ENCODE measurements at places on chromosomes 11 and 22.

DNA sequence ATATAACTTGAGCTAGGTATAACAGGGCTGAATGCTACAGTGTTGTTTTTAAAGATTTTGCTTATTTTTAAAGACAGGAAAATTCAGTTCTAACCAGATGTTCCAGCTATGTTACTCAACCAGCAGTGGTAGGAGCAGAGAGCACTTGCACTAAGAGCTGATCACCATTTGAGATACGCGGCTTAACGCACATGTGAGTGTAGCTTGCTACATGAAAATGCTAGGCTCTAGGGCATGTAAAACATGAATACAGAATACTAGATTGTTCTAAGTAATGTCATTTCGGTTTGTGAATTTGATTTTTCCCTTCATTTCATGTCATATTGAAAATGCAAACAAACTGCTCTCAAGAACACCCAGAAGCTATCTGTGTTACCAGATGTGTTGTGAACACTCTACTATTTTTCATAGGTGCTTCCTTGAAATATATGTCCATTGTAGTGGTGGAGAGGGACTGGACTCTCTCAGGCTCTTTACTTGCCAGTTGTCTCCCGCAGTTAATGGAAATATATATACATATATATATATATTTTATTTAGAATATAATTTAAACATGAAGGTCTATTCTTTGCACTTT, 10.8 kb upstream of the TECTA start:
- H3K4me1 ChIP-seq = no peaks in the 10 kb centered on the region
- H3K4me3 ChIP-seq = no peak overlapping the region
- no peak for DNase-seq

- no peak overlapping the region for H3K27ac ChIP-seq
- H3K4me3 ChIP-seq = no peak overlapping the region
- DNase-seq = no peak
- no peaks in the 10 kb centered on the region for H3K4me1 ChIP-seq
Measured at GRCh38 chr11:130908770-130909625, 7.3 kb downstream of the SNX19 start.

DNA sequence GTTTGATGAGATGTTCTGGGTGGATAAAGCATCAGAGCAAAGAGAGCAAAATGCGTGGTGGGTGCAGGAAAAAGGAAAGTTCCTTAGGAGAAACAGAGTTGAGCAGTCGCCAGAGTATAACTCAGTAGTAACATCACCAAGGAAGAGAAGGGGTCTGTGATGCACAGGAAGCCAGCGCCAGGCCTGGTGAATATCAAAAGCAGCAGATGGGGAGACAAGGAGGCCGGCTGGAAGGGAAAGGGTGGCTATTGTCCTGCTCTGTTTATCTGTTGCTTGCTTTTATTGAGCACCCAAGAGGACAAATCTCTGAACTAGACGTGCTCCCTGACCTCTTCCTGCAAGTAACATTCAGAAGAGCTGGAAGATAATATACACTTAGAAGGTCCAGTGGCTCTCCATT, 52.7 kb upstream of the GRAMD1B start:
- DNase-seq = no peak
- no peaks in the 10 kb centered on the region for H3K36me3 ChIP-seq
- H3K27me3 ChIP-seq = peaks cover 3% of the 10 kb centered on the region
- H3K27ac ChIP-seq = no peak overlapping the region

DNA sequence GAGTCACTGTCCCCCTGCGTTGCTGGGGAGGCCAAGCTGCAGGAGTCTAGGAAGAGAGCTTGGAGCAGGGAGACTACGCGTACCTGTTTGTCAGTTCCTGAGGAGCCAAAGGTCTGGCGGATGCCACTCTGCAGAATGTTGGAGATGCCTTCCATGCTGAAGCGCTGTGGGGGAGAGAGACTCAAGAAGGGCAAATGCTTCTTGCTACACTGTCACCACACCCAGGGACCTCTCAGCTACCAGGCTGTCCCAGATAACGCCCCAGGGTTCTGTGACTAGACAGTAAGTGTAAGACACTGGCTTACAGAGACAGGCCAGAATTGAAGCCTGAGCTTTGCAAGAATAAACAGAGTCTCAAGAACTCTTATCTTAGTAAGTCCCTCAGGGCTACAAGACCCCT, 42.0 kb downstream of the FEZ1 start:
- no peak overlapping the region for H3K4me3 ChIP-seq
- no peaks in the 10 kb centered on the region for H3K36me3 ChIP-seq
- no peaks in the 10 kb centered on the region for H3K4me1 ChIP-seq
- no peak overlapping the region for H3K27ac ChIP-seq

- no peaks in the 10 kb centered on the region for H3K36me3 ChIP-seq
- H3K4me1 ChIP-seq = no peaks in the 10 kb centered on the region
- H3K27ac ChIP-seq = no peak overlapping the region
- no peak overlapping the region for H3K4me3 ChIP-seq
Measured at GRCh38 chr11:106399076-106399511, 321.6 kb downstream of the AASDHPPT start.

- peak overlapping the region; percentile 94 for H3K27ac ChIP-seq
- H3K36me3 ChIP-seq = no peaks in the 10 kb centered on the region
- DNase-seq = no peak
- H3K4me1 ChIP-seq = peaks cover 26% of the 10 kb centered on the region
- H3K4me3 ChIP-seq = peak overlapping the region; percentile 79
Measured at GRCh38 chr22:20999350-21000206, 2.3 kb downstream of the THAP7 start.

DNA sequence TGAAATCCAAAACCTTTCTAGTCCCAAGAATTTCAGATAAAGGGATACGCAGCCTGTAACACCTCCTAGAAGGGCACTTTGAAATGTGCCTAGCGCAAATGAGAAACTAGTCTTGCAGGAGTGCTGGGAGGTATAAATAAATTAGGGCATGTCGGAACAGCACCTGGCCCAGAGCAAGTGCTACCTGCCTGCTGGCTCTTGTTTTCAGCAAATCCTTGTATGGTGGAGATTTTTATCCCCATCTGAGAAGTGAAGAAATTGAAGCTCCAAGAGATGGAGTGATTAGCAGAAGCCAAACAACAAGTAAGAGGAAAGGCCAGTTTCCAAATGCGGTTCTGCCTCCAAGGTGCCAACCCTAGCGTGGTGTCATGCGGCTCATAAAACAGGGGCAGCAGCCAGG, 36.7 kb upstream of the TFIP11 start:
- DNase-seq = no peak
- H3K36me3 ChIP-seq = no peaks in the 10 kb centered on the region
- no peak overlapping the region for H3K4me3 ChIP-seq
- H3K27ac ChIP-seq = no peak overlapping the region

GRCh38 chr11:117814204-117814765, 10.3 kb downstream of the FXYD2 start:
- H3K4me1 ChIP-seq = peaks cover 39% of the 10 kb centered on the region
- DNase-seq = no peak
- H3K27ac ChIP-seq = peak overlapping the region; percentile 60
- no peaks in the 10 kb centered on the region for H3K36me3 ChIP-seq

DNA sequence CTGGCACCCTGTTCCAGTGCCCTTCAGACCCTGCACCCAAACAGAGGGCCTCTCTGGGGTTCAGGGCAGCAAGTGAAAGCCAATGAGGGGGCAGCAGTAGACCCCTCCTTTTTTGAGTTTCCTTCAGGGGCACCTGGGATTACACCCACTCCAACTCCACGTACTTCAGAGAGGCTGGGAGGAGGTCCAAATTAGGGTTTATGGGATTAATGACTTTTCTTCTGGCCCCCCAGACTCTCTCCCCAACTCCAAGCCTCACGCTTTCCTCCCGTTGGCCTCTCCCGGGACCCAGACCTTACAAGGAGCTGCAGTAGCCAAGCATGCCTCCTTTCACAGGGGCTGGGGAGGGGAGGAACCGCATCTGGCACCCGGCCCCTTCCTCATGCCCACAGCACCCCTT, 101.7 kb downstream of the NECTIN1 start:
- H3K27me3 ChIP-seq = no peaks in the 10 kb centered on the region
- no peaks in the 10 kb centered on the region for H3K36me3 ChIP-seq
- H3K4me1 ChIP-seq = no peaks in the 10 kb centered on the region
- no peak overlapping the region for H3K4me3 ChIP-seq
- DNase-seq = no peak

DNA sequence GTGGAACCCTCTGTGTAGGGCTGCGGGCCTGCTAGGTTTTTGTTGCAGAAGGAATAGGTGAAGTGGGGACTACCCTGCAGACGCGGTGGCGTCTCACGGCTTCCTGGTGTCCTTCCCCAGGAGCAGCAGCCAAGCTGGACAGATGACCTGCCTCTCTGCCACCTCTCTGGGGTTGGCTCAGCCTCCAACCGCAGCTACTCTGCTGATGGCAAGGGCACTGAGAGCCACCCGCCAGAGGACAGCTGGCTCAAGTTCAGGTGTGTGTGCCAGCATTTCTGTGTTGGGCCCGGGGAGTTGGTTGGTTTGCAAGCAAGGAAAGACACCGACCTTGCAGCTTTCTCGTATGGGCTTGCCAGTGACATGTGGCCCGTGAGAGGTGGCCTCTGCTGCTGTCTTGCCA, 15.3 kb downstream of the TAB1 start:
- H3K4me1 ChIP-seq = peaks cover 12% of the 10 kb centered on the region
- peak overlapping the region; percentile 38 for H3K27ac ChIP-seq
- no peaks in the 10 kb centered on the region for H3K27me3 ChIP-seq
- H3K4me3 ChIP-seq = no peak overlapping the region
- no peak for DNase-seq
- H3K36me3 ChIP-seq = no peaks in the 10 kb centered on the region

DNA sequence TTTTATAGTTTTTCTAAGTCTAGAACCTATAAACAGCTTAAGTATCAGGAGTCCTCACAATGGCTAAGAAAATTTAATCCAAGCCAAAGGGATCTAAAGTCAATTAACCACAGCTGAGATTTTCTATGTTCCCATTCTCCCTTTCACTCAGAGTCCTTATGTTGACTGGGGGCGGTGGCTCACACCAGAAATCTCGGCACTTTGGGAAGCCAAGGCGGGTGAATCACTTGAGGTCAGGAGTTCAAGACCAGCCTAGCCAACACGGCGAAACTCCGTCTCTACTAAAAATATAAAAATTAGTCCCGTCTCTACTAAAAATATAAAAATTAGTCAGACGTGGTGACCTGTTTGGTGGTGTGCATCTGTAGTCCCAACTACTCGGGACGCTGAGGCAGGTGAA, 6.9 kb downstream of the RDX start:
- H3K36me3 ChIP-seq = no peaks in the 10 kb centered on the region
- no peaks in the 10 kb centered on the region for H3K27me3 ChIP-seq
- H3K4me3 ChIP-seq = no peak overlapping the region
- no peak overlapping the region for H3K27ac ChIP-seq

DNA sequence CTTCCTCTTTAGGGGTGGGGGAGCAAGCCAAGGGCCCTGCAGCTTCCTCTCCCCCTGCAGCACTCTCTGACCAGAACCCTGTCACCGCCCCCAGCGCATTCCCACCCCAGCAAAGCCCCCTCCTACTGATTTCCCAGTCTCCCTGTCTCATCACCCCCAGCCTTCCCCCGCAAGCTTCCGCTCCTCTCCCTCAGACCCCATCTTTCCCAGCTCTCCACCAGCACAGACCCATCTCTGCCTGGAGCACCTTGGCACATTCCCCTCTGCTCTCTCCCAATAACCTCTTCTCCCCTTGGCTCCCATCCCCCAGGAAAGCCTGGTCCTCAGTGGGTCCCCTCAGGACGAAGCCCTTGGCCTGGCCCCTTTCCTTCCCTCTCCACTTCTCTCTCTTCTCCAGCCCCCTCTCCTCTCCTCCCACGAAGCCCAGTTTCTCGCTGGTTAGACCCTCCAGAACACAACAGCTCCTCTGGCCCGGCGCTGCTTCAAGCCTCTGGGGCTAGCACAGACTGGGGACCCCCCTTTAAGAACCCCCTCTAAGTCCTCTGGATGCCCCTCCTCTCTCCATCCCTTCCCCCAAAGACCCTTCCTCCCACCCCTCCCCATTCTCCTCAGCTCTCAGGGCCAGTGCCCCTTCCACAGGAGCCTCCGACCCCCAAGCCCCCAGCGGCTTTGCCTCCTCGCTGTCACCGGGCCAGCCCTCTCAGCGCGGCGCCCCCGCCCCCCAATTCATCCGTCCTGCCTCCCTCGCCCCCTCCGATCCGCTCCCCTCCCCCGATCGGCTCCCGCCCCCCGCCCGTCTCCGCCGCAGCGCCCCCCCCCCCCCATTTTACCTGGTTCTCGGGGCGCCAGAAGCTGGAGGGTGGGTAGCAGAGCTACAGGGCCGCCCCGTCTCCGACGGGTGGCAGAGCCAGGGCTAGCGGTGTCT, 594 bp downstream of the NRXN2 start:
- H3K4me3 ChIP-seq = no peak overlapping the region
- no peaks in the 10 kb centered on the region for H3K36me3 ChIP-seq
- no peak overlapping the region for H3K27ac ChIP-seq
- no peak for DNase-seq

GRCh38 chr11:11261629-11262028, 91.4 kb downstream of the CSNK2A3 start:
- no peaks in the 10 kb centered on the region for H3K27me3 ChIP-seq
- DNase-seq = no peak
- H3K4me1 ChIP-seq = no peaks in the 10 kb centered on the region
- no peak overlapping the region for H3K27ac ChIP-seq

DNA sequence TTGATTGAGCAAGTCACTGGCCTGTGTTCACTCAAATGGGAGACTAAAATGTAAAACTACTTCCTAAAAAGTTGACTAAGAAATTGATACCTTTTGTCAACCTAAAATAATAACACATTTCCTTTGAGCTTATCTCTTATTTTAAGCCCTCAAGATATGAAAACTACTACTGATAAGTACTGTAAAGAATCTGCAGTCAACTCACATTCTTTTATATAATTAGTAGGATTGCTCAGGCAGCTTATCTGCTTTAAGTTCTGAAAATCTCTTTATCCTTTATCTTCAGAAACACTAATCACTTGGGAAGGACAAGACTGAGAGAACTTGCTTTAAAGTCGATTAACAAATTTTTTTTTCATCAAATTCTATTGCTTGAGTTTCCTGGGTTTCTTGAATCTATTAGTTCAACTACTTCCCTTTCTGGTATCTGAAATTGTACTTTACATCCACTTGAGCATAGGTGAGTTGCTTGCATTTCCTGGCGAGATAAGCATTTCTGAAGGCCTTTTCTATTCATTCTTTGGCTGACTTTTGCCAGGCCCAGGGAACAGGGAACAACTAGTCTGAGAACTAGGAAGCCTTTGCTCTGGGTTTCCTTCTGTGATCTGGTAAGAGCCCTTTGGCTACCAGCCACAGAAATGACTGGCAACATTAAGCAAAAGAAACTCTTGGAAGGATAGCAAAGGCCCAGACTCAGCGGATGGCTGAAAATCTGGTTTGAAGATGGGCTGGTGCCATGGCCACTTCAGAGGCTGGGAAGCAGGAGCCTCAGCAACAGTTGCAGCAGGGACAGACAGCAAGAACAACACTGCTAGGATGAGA, 19.3 kb upstream of the CSRP3 start:
- DNase-seq = no peak
- H3K36me3 ChIP-seq = no peaks in the 10 kb centered on the region
- no peak overlapping the region for H3K27ac ChIP-seq
- no peak overlapping the region for H3K4me3 ChIP-seq
- no peaks in the 10 kb centered on the region for H3K27me3 ChIP-seq

Data from naive thymus-derived CD4-positive, alpha-beta T cell (primary cell).